ENCODE measurements at places on chromosomes 2 and 18. TPM values are rescaled to one million over a fixed set of nuclear protein-coding genes. Genes with fewer than 3 reads are reported as not detected.

- peak; percentile 53 for DNase-seq
- H3K27me3 ChIP-seq, result no peaks in the 10 kb centered on the region
- no peak overlapping the region for H3K27ac ChIP-seq
Measured at GRCh38 chr2:143034292-143035074, 94.7 kb upstream of the ARHGAP15 start.

DNA sequence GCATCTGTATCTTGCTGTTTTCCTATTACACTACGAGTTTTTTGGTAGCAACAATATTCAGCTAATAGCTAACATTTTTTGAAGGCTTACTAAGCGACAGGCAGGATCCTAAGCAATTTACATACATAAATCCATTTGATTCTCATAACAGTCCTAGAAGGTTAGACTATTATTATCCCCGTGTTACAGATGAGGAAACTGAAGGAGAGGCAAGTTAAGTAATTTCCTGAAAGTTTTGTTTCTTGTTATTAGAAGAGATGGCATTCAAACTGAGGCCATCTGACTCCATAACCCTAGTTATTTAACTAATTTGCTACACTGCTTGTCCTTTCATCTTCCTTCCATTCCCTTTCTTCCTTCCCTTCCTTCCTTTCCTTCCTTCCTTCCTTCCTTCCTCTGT lies 68.2 kb downstream of the PDE1A start:
- no peak overlapping the region for H3K27ac ChIP-seq
- H3K27me3 ChIP-seq, result no peaks in the 10 kb centered on the region
- H3K4me3 ChIP-seq, result no peak overlapping the region
- no peaks in the 10 kb centered on the region for H3K4me1 ChIP-seq
- no peaks in the 10 kb centered on the region for H3K36me3 ChIP-seq

PREPL gene
- 27.7 TPM for polyA plus RNA-seq

- peaks cover 93% of the 10 kb centered on the region for H3K4me1 ChIP-seq
- no peak overlapping the region for H3K4me3 ChIP-seq
- no peaks in the 10 kb centered on the region for H3K27me3 ChIP-seq
- DNase-seq, result peak; percentile 88
Measured at GRCh38 chr2:98483257-98483861, 38.7 kb downstream of the INPP4A start.

GRCh38 chr18:24273596-24273995 lies 124.0 kb downstream of the OSBPL1A start:
- no peak for DNase-seq
- H3K4me3 ChIP-seq, result no peak overlapping the region
- H3K27me3 ChIP-seq, result peaks cover 7% of the 10 kb centered on the region
- H3K27ac ChIP-seq, result no peak overlapping the region
- no peaks in the 10 kb centered on the region for H3K4me1 ChIP-seq

LRRC30 gene
- polyA plus RNA-seq, result not detected

GRCh38 chr18:44897411-44897810 lies 216.7 kb downstream of the SETBP1 start:
- DNase-seq, result no peak
- H3K4me3 ChIP-seq, result no peak overlapping the region
- H3K27me3 ChIP-seq, result no peaks in the 10 kb centered on the region
- no peak overlapping the region for H3K27ac ChIP-seq

GRCh38 chr2:169029341-169029740 lies 1.8 kb downstream of the ABCB11 start:
- no peak for DNase-seq
- H3K36me3 ChIP-seq, result no peaks in the 10 kb centered on the region
- no peaks in the 10 kb centered on the region for H3K4me1 ChIP-seq
- no peak overlapping the region for H3K27ac ChIP-seq
- H3K4me3 ChIP-seq, result no peak overlapping the region
- no peaks in the 10 kb centered on the region for H3K27me3 ChIP-seq

GRCh38 chr2:237695201-237695780 lies 67.9 kb downstream of the LRRFIP1 start:
- no peaks in the 10 kb centered on the region for H3K27me3 ChIP-seq
- H3K4me3 ChIP-seq, result peak overlapping the region; percentile 90

DNA sequence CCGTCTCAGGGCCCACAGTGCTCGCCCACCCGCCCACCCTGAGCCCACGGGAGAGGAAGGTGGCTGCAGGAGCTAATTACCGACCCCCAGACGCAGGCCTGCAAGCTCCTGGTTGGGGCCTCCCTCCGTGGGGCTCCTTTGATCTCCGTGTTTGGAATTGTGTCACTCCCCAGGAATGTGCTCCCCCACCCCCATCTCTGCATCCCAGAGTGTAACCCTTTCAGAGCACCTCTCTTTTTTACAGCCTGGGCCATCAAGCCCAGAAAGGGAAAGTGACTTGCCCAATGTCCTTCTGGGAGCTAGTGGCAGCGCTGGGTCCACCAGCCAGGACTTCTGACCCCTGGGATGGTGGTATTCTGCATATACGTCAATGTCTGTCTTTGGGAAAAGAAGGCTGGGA lies 335.1 kb downstream of the CYRIA start:
- H3K4me3 ChIP-seq, result no peak overlapping the region
- DNase-seq, result no peak
- H3K36me3 ChIP-seq, result no peaks in the 10 kb centered on the region
- H3K27ac ChIP-seq, result no peak overlapping the region
- no peaks in the 10 kb centered on the region for H3K4me1 ChIP-seq

DNA sequence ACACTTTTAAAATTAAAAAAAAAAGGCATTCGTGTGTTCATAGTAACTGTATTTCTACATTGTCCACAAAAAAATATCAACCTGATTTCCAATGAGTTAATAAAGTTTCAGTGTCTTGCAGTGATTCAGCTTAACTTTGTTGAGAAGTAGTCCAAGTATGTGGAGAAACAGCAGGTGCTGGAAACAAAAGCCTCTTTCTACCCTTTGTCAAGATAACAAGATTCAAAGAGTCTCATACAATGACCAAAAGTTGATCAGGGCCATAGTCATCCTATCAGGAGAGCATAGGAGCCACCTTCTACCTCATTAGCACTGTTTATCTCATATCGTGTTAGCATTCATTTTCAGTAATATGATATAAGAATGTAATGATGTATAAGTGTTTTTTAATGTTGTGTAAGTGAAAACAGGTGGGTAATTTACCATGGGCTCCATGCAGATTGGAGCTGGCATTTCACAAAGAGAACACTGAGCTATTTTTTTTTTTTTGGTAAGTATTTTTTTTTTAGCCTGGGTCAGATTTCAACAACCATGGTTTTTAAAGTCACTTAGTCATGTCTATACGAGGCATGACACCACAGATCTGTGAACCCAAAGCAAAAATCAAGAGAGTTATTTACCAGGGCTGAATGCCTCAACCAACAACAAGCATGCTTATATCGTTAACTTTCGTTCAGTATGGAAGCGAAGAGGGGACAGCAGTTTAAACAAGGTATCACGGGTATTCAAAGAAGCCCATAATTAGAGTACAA lies 165.0 kb upstream of the ZNF521 start:
- H3K27me3 ChIP-seq, result no peaks in the 10 kb centered on the region
- no peak overlapping the region for H3K27ac ChIP-seq
- no peak overlapping the region for H3K4me3 ChIP-seq

- H3K36me3 ChIP-seq, result no peaks in the 10 kb centered on the region
- no peaks in the 10 kb centered on the region for H3K4me1 ChIP-seq
- no peak overlapping the region for H3K27ac ChIP-seq
- H3K27me3 ChIP-seq, result no peaks in the 10 kb centered on the region
Measured at GRCh38 chr2:194720462-194720861, 936.6 kb upstream of the SLC39A10 start.

DSG2 gene
- 27.4 TPM for polyA plus RNA-seq

DNA sequence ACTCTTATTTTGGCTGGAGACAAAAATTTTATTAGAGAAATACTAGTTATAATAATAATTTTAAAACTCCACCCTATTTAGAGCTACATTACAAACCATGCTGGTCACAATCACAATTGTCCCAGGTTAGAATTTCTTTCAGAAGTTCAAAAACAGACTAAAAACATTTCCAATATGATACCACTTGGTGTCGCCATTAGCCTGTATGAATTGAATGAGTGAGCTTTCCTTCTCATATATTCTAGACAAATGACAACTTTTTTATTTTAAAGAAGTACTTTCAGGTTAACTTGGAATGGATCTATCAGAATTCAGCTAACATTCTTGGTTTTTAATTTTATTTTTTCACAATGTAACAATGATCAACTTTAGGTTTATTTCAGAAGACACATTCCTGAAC lies 48.0 kb downstream of the SERPINB8 start:
- no peaks in the 10 kb centered on the region for H3K4me1 ChIP-seq
- no peaks in the 10 kb centered on the region for H3K36me3 ChIP-seq
- H3K27ac ChIP-seq, result no peak overlapping the region

DNAJC5G gene
- not detected for polyA plus RNA-seq

CDH19 gene
- not detected for polyA plus RNA-seq

NOL4 gene
- 7.1 TPM for polyA plus RNA-seq

- H3K27me3 ChIP-seq, result no peaks in the 10 kb centered on the region
- no peak overlapping the region for H3K4me3 ChIP-seq
- no peaks in the 10 kb centered on the region for H3K4me1 ChIP-seq
- DNase-seq, result no peak
- no peak overlapping the region for H3K27ac ChIP-seq
- no peaks in the 10 kb centered on the region for H3K36me3 ChIP-seq
Measured at GRCh38 chr2:5748946-5749345, 56.8 kb downstream of the SOX11 start.

OTOS gene
- polyA plus RNA-seq, result not detected
